Uterus (tissue), 4 donors: ENCODE measurements at places on chromosomes 2 and 18. TPM values are rescaled to one million over a fixed set of nuclear protein-coding genes. Genes with fewer than 3 reads are reported as not detected.

- H3K36me3 ChIP-seq: no peaks in the 10 kb centered on the region
- H3K4me3 ChIP-seq: no peak overlapping the region
- DNase-seq: no peak
- no peak overlapping the region for H3K27ac ChIP-seq
- no peaks in the 10 kb centered on the region for H3K27me3 ChIP-seq
Observed at GRCh38 chr2:227450311-227450841, 21.6 kb upstream of the AGFG1 start.

- no peak overlapping the region for H3K4me3 ChIP-seq
- no peak overlapping the region for H3K27ac ChIP-seq
- DNase-seq: no peak
Observed at GRCh38 chr18:62279561-62279960, 45.5 kb upstream of the TNFRSF11A start.

DNA sequence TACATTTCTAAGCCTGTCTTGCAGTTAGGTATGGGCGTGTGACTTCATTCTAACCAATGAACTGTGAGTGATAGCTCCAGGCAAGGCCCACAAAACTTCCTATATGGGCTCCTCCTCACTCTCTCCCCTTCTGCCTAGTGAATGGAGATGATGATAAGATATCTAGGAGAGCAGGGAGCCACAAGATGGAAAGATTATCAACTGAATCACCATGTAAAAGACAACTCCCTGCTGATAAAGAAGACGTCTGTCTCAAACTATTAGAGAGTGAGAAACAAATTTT, 237.1 kb downstream of the GPD2 start:
- H3K4me1 ChIP-seq: no peaks in the 10 kb centered on the region
- H3K27ac ChIP-seq: no peak overlapping the region
- H3K27me3 ChIP-seq: no peaks in the 10 kb centered on the region
- H3K36me3 ChIP-seq: no peaks in the 10 kb centered on the region

DNA sequence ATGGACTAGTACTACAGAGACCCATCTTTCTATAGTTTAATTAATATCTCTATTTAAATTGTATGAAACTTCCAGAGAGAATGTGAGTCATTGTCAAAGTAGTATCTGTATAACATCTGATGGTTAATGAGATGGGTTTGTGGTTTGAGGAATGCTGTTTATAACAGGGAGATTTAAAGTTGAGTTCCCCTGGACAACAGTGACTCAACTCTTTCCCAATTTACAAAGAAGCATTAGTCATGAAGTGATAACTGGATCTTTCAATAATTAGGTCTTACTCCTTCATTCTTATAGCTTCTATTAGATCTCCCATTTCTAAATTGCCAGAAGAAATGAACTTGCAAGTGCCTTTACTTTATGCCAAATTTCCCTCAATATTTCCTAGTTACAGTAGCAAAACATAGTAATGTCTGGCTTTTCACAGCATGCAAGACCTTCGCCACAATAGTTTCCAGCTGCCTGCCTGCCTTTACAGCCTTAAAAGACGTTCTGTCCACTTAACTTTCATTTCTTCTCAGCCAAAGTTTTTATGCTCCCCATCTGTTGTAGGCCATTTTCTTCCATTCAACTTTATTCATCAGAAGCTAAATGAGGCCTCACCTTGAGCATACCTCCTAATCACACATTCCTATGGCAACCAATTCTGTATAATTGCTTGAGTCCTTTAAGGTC, 47.7 kb upstream of the WDR75 start:
- H3K27me3 ChIP-seq: no peaks in the 10 kb centered on the region
- H3K36me3 ChIP-seq: no peaks in the 10 kb centered on the region
- no peak for DNase-seq
- no peak overlapping the region for H3K4me3 ChIP-seq
- H3K27ac ChIP-seq: peak overlapping the region; percentile 75

- no peaks in the 10 kb centered on the region for H3K4me1 ChIP-seq
- H3K27ac ChIP-seq: no peak overlapping the region
- no peak for DNase-seq
- no peak overlapping the region for H3K4me3 ChIP-seq
- no peaks in the 10 kb centered on the region for H3K27me3 ChIP-seq
Observed at GRCh38 chr18:533995-534601, 33.6 kb upstream of the COLEC12 start.

DNA sequence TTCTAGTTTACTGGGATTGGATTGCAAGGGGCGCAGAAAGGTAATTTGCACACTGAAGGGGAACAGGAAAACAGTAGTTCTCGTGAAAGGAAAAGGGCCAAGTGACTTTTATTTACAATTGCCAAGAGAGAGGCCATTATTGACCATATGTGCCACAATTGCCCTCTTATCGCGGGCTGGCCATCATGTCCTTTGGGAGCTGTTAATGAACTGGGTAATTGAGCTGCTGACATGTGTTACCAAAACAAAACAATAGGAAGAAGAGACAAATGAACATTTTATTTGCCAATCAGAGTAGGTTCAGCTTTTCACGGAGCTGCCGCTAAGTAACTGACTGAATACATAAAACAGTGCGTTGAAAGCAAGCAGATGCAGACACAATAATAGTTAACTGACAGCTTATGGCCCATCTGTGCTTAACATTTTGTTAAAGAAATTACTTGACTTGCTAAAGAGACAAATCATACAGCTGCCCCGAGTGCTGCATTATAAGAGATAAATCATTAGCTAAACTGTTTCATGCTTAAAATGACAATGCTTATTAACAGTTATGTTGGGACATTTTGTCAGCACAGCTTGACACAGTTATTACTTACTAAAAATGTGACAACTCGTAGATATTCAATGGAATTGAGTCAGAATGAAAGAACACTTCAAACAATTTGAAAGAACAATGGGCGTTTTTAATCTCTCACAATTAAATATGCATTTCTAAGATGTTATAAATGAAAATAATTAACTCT, 57.5 kb downstream of the PAX3 start:
- H3K4me3 ChIP-seq: no peak overlapping the region
- no peak for DNase-seq
- H3K27me3 ChIP-seq: no peaks in the 10 kb centered on the region
- no peaks in the 10 kb centered on the region for H3K36me3 ChIP-seq
- no peak overlapping the region for H3K27ac ChIP-seq

DNA sequence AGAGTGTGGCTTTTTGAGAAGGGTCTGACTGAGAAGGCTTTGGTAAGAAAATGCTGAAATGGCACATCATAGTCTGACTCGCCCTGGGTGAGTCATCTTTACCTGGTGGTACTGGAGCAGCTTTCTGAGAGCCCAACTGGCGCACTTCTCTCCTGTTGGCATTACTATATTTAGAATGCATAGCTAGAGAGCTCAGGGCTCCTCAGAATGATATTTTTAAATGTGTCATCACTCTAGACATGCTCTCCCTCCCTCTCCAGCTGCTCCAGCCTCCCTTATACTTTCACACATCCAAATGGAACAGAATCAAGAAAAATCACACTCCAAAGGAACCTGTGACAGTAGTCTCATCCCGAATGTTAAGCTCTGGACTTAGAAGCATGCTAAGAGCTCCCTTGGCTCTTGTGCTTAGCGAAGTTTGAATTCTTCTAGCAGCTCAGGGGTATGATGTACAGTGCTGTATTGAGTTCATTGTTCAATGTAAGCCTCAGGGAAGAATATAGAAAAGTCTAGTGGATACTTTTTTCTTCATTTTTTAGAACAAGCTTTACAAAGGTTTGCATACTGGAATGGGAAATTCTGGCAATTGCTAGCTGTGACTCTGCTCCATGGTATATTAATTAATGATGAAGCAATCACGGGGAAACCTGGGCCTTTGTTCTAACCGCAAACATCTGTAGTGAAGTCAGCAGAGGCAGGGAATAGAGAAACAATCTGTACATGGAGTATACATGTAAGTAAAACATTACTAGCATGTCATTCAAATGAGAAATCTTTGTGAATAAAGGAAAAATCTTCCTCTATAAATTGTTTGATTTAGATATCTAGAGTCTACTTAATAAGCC, 751.2 kb upstream of the NRXN1 start:
- no peaks in the 10 kb centered on the region for H3K4me1 ChIP-seq
- H3K4me3 ChIP-seq: no peak overlapping the region
- H3K36me3 ChIP-seq: no peaks in the 10 kb centered on the region
- DNase-seq: no peak

GRCh38 chr2:192228685-192229084, 34.0 kb upstream of the TMEFF2 start:
- no peak for DNase-seq
- no peaks in the 10 kb centered on the region for H3K36me3 ChIP-seq
- no peaks in the 10 kb centered on the region for H3K27me3 ChIP-seq

GRCh38 chr2:79714283-79714682, 201.4 kb downstream of the CTNNA2 start:
- H3K27ac ChIP-seq: no peak overlapping the region
- no peaks in the 10 kb centered on the region for H3K36me3 ChIP-seq
- H3K27me3 ChIP-seq: no peaks in the 10 kb centered on the region
- H3K4me1 ChIP-seq: no peaks in the 10 kb centered on the region
- DNase-seq: no peak
- H3K4me3 ChIP-seq: no peak overlapping the region

DNA sequence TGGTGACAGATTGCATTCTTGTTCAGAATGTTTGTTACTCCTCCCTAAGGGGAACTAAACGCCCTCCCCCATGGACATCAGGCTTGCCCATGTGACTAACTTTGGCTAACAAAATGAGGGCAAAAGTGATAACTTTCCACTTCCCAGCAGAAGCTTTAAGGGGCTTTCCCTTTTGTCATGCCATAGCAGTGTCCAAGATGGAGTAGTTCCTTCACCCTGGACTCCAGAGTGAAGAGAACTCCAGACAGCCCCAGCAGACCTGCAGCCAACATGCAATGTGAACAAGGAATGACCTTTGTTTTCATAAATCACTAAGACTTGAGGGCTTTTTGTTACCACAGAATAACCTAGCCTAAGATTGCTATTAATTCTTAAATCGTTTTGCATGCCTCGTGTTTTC, 163.5 kb downstream of the ZEB2 start:
- H3K27ac ChIP-seq: no peak overlapping the region
- no peaks in the 10 kb centered on the region for H3K36me3 ChIP-seq
- no peaks in the 10 kb centered on the region for H3K27me3 ChIP-seq
- no peak for DNase-seq
- H3K4me3 ChIP-seq: no peak overlapping the region
- H3K4me1 ChIP-seq: no peaks in the 10 kb centered on the region

GRCh38 chr18:34261865-34262780, 37.4 kb upstream of the NOL4 start:
- H3K27ac ChIP-seq: no peak overlapping the region
- no peaks in the 10 kb centered on the region for H3K36me3 ChIP-seq
- H3K4me3 ChIP-seq: no peak overlapping the region
- no peaks in the 10 kb centered on the region for H3K4me1 ChIP-seq
- DNase-seq: no peak

GRCh38 chr2:30643674-30644073, 163.6 kb downstream of the CAPN13 start:
- DNase-seq: no peak
- H3K36me3 ChIP-seq: no peaks in the 10 kb centered on the region
- no peaks in the 10 kb centered on the region for H3K27me3 ChIP-seq
- H3K27ac ChIP-seq: no peak overlapping the region
- no peak overlapping the region for H3K4me3 ChIP-seq
- peaks cover 3% of the 10 kb centered on the region for H3K4me1 ChIP-seq

DNA sequence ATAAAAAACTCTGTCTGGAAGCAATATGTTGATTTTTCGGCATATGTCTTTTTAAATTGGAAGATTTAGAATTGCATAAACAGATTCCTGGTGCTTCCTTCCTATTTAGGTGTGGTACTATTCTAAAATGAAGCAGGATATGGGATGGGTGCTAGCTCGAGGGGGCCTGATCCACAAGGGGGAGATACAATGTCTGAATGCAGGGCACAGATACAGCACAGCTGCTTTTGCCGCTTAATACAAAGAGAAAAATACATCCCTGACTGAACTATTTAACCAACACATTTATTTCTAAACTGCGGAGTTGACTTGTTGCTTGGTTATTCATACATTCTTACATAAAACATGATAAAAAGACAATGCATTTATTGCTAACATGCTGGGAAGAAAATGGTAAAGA, 169.1 kb downstream of the TMEFF2 start:
- H3K36me3 ChIP-seq: no peaks in the 10 kb centered on the region
- DNase-seq: no peak
- H3K27me3 ChIP-seq: no peaks in the 10 kb centered on the region
- H3K4me1 ChIP-seq: no peaks in the 10 kb centered on the region

GRCh38 chr2:170190172-170190571, 12.2 kb downstream of the MYO3B start:
- no peaks in the 10 kb centered on the region for H3K4me1 ChIP-seq
- DNase-seq: no peak
- no peak overlapping the region for H3K27ac ChIP-seq
- no peak overlapping the region for H3K4me3 ChIP-seq

GRCh38 chr18:12843420-12844350, 40.4 kb downstream of the PTPN2 start:
- no peak overlapping the region for H3K27ac ChIP-seq
- no peaks in the 10 kb centered on the region for H3K36me3 ChIP-seq
- H3K27me3 ChIP-seq: no peaks in the 10 kb centered on the region
- no peaks in the 10 kb centered on the region for H3K4me1 ChIP-seq
- no peak for DNase-seq
- H3K4me3 ChIP-seq: no peak overlapping the region

- H3K4me1 ChIP-seq: no peaks in the 10 kb centered on the region
- H3K27me3 ChIP-seq: no peaks in the 10 kb centered on the region
- no peaks in the 10 kb centered on the region for H3K36me3 ChIP-seq
- peak overlapping the region; percentile 93 for H3K4me3 ChIP-seq
- H3K27ac ChIP-seq: peak overlapping the region; percentile 95
Observed at GRCh38 chr2:37156071-37156856, 516 bp downstream of the EIF2AK2 start.

DNA sequence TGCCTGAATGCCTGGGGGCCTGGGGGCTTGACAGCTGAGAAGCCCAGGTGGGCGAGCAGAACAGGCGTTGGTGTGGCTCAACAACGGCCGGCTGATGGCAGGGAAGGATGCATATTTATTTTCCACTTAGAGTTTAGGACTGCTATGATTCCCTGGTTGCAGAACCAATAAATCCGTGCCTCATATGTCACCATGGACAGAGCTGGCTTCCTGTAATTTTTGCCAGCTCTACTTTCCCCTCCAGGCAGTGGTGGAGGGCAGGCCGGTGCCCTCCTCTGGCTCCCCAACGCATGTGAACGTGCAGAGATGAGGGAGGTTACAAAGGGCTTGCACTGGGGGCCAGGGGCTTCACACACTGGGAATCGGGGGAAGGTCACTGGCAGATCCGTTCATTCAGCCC, 18.2 kb downstream of the SAG start:
- H3K4me3 ChIP-seq: no peak overlapping the region
- no peak for DNase-seq
- H3K27me3 ChIP-seq: no peaks in the 10 kb centered on the region
- no peaks in the 10 kb centered on the region for H3K36me3 ChIP-seq

- no peaks in the 10 kb centered on the region for H3K27me3 ChIP-seq
- no peak for DNase-seq
- H3K27ac ChIP-seq: no peak overlapping the region
Observed at GRCh38 chr2:222722327-222722946, 51.0 kb downstream of the MOGAT1 start.

Gene GCG
- total RNA-seq: not detected

Gene HOXD12
- total RNA-seq: not detected

Gene NT5C1B
- not detected for total RNA-seq

Gene FASTKD2
- total RNA-seq: 34.4 TPM

Gene RIT2
- total RNA-seq: not detected

Gene EGR4
- total RNA-seq: not detected

Gene ALPG
- not detected for total RNA-seq

Gene WNT10A
- 0.97 TPM for total RNA-seq

Gene KCNIP3
- 18.3 TPM for total RNA-seq
